Esophagus muscularis mucosa (tissue), 4 donors: ENCODE measurements at places on chromosomes 2 and 18. TPM values are rescaled to one million over a fixed set of nuclear protein-coding genes. Genes with fewer than 3 reads are reported as not detected.

DNA sequence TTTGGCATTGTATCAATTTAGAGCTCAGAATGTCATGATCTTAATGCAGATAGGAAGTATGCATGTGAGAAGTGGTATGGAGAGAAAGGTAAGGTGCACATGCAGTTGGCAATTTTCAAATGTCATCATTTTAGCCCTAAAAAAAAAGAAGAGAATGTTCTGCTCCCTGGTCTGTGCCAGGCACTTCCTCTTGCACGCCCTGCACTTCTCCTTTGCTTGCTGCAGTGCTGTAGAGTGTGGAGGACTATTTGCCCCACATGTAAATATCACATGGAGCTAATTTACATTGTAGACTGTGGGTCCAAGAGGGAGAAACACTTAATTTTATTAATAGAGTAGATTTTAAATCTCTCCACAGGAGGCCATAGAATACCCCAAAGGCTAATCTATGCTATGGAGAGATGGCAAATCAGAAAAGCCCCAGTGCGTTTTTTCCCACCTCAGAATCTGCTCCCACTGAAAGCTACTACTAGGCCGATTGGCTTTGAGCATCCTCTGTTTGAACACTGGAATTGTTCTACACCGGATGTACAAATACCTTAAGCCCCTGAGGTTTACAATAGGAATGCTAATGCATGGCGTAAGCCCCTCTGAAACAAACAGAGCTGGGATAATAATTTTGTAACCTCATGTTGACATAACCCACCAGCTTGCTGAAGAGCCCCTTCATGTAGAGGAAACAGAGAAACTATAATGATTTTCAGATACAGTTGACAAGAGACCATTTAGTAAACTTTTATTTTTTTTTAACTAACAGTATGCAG lies 137.2 kb upstream of the KLHL14 start:
- no peaks in the 10 kb centered on the region for H3K36me3 ChIP-seq
- H3K27me3 ChIP-seq = no peaks in the 10 kb centered on the region
- peak; percentile 29 for DNase-seq
- H3K4me1 ChIP-seq = no peaks in the 10 kb centered on the region

DNA sequence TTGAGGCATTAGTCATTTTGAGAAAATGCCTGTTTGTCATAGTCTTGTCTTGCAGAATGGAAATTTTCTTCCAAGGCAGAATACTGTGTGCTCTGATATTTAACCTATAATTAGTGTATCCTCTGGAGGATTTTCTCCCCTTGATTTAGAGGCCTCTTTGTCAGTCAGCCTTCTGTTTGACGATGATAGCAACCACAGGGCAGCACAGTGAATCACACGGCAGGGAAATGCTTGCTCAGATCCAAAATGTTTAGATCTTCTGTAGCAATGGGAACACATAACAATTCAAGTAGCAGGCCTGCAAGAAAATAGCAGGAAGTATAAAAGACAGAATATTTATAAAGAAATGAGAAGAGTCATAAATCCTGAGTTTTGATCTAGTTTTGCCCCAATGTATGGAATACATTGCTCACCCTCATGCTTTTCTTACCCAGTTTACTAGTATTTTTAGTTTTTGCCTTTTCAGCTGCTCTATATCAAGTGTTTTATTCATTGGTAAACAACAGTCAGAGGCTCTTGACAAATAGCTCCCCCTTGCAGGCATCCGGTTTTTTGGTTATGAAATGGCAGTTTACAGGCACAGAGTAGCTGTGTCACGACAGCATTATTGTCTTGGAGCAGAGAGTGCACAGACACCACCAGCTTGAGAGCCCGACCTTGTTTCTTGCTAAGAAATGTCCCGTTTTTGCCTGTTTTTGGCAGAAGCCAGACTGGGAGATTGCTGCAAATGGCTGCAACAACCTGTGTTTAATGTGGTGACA lies 185.1 kb downstream of the MYO3B start:
- no peak overlapping the region for H3K27ac ChIP-seq
- no peaks in the 10 kb centered on the region for H3K4me1 ChIP-seq
- H3K36me3 ChIP-seq = no peaks in the 10 kb centered on the region
- H3K4me3 ChIP-seq = no peak overlapping the region

DNA sequence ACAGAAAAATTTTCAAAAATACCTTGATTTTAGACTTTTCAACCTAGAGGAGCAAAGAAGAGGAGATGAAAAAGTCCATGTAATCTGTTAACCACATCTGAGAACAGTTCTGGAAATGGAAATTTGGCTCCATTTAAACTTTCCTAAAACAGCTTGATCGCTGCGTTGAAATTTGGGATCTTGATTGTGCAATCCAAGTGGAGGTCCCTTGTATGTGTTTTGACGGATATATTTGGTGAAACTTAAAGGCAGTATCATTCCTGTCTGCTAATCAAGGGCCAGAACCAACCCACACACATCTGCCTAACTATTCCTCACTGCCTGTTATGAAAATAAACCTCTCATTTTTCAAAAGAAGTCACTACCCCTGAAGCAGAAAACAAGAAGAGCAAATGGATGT lies 46.6 kb downstream of the SPATS2L start:
- H3K4me3 ChIP-seq = no peak overlapping the region
- no peak for DNase-seq
- no peaks in the 10 kb centered on the region for H3K36me3 ChIP-seq
- peaks cover 33% of the 10 kb centered on the region for H3K4me1 ChIP-seq

- H3K27me3 ChIP-seq = no peaks in the 10 kb centered on the region
- H3K27ac ChIP-seq = no peak overlapping the region
- H3K36me3 ChIP-seq = no peaks in the 10 kb centered on the region
- no peaks in the 10 kb centered on the region for H3K4me1 ChIP-seq
- H3K4me3 ChIP-seq = no peak overlapping the region
Measured at GRCh38 chr2:153917570-153917969, 45.8 kb downstream of the GALNT13 start.

- no peak overlapping the region for H3K4me3 ChIP-seq
- H3K4me1 ChIP-seq = peaks cover 6% of the 10 kb centered on the region
- no peaks in the 10 kb centered on the region for H3K27me3 ChIP-seq
Measured at GRCh38 chr2:24863641-24864040, 56.4 kb downstream of the ADCY3 start.

DNA sequence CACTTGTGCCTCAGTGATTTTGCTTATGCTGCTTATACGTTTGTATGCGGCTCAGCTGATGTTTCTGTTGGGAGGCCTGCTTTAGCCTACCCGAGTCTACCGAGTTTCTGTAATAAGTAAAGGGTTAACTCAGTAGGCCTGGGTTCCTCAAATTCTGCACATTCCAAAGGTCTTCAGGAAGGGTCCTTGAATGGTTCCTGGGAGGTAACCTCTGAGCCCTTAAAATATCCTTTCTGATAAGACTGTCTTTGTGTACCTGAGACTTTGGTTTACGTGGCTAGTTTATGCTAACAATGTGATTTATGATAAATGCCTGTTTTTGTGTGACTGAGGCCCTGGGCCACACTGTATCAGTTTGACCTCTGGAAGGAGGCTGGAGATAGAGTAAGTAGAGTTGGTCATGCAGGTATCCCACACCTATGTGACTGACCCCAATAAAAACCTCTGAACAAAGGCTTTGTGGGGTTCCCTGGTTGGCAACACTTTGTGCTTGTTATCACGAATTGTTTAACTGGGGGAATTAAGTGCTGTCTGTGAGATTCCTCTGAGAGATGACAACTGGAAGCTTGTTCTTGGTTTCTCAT lies 18.9 kb upstream of the PNPT1 start:
- no peak for DNase-seq
- H3K4me1 ChIP-seq = no peaks in the 10 kb centered on the region
- no peaks in the 10 kb centered on the region for H3K36me3 ChIP-seq
- H3K27me3 ChIP-seq = no peaks in the 10 kb centered on the region

- H3K27me3 ChIP-seq = peaks cover 28% of the 10 kb centered on the region
- DNase-seq = no peak
- no peak overlapping the region for H3K4me3 ChIP-seq
- H3K36me3 ChIP-seq = no peaks in the 10 kb centered on the region
- H3K27ac ChIP-seq = no peak overlapping the region
- peaks cover 8% of the 10 kb centered on the region for H3K4me1 ChIP-seq
Measured at GRCh38 chr18:47485221-47485797, 233.8 kb upstream of the SKOR2 start.

DNA sequence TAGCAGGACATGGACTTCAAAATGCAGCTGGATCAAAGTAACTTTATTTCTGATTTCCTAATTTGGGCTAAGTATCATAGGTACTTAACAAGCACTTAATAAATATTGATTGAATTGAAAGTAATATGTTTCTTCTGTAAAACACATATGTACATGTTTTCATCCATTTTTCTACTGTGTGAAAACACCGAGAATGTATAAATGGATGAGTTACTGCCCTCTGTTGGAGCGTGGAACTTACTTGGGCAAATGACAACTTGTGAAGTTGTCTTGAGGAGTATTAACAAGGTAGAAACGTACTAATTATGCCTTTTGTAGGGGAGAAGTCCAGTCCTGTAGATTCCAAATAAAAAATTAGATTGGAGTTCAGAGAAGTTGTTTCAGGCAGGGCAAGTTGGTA lies 87.2 kb downstream of the PHLPP1 start:
- H3K27me3 ChIP-seq = no peaks in the 10 kb centered on the region
- H3K36me3 ChIP-seq = no peaks in the 10 kb centered on the region
- no peak overlapping the region for H3K27ac ChIP-seq
- no peak for DNase-seq
- H3K4me1 ChIP-seq = peaks cover 27% of the 10 kb centered on the region

DNA sequence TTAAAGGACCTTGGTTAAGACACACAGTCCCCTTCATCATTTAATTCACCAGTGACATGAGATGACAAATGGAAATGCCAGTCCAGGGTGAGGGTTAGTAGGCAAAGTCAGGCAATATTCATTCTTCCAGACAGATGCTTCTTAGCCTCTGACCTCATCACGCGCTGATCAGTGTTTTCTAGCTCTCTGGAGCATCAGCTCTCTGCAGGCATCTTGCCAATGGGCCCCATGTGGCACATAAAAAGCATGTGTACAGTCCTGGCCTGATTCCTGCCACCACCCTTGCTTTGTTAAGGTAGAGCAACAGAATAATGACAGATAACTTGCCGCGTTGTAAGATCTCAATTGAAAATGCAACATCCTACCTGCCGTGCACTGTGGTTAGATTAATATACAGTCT lies 20.3 kb upstream of the NPAS2 start:
- H3K4me3 ChIP-seq = no peak overlapping the region
- no peaks in the 10 kb centered on the region for H3K27me3 ChIP-seq
- H3K27ac ChIP-seq = no peak overlapping the region
- H3K36me3 ChIP-seq = no peaks in the 10 kb centered on the region

DNA sequence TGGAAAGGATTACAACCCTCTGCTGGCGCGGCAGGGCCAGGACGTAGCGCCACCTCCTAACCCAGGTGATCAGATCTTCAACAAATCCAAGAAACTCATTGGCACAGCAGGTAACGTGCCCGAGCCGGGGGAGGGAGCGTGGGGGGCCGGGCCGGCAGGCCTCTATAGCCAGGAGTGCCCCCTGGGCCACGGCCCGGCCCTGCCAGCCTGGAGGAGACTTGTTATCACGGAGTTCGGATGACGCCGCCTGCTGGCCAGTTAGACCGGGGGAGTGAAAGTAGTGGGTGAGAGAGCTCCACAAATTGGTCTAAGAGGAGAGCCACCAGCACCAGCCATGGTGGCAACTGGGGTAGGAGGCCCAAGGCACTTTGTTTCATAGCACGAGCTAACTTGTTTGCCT lies 8.6 kb upstream of the TMEM214 start:
- H3K27ac ChIP-seq = no peak overlapping the region
- H3K27me3 ChIP-seq = no peaks in the 10 kb centered on the region
- no peak overlapping the region for H3K4me3 ChIP-seq
- peaks cover 67% of the 10 kb centered on the region for H3K36me3 ChIP-seq
- no peak for DNase-seq
- peaks cover 9% of the 10 kb centered on the region for H3K4me1 ChIP-seq

DNA sequence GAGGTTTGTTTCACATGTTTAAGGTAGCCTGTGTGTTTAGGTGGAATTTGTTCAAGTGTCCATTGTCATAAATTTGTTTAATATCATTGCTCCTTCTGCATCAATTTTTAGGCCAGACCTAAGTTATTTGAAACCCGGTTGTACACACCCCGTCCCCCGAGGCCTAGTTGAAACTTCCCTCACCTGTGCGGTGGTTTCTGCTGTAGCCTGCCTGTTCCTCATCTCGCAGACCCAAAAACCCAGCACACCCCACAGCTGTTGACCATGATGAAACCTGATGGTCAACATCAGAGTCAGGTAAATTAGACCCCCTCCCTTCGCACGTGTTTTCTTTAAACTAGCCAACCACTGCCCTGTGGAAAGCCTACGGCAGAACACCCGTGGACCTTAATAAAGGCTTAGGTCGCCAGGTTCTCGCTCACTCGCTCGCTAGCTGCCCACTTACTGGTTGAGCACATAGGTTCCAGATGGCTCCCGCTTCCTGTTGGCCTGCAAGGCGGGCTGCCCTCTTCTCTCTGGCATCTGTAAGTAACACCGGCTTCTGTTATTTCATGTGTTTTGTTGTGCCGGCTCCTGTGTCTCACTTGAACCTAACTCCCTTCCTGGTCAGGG lies 64.4 kb downstream of the EML6 start:
- no peak overlapping the region for H3K27ac ChIP-seq
- H3K4me1 ChIP-seq = no peaks in the 10 kb centered on the region
- no peaks in the 10 kb centered on the region for H3K27me3 ChIP-seq
- no peaks in the 10 kb centered on the region for H3K36me3 ChIP-seq

- no peak for DNase-seq
- no peaks in the 10 kb centered on the region for H3K4me1 ChIP-seq
- no peaks in the 10 kb centered on the region for H3K36me3 ChIP-seq
- no peak overlapping the region for H3K27ac ChIP-seq
- H3K27me3 ChIP-seq = no peaks in the 10 kb centered on the region
- no peak overlapping the region for H3K4me3 ChIP-seq
Measured at GRCh38 chr2:38264396-38265221, 112.5 kb downstream of the ATL2 start.

GRCh38 chr2:188909036-188909435 lies 65.1 kb upstream of the COL3A1 start:
- no peaks in the 10 kb centered on the region for H3K36me3 ChIP-seq
- no peak overlapping the region for H3K27ac ChIP-seq
- DNase-seq = no peak
- no peaks in the 10 kb centered on the region for H3K4me1 ChIP-seq

The KCNS3 gene
- total RNA-seq = 28.8 TPM

The MIB1 gene
- 55.3 TPM for total RNA-seq

The HOXD9 gene
- total RNA-seq = 0.83 TPM

The ID2 gene
- 167 TPM for total RNA-seq

The KATNAL2 gene
- total RNA-seq = 0.50 TPM

The SIGLEC15 gene
- not detected for total RNA-seq

The PLA2R1 gene
- total RNA-seq = 6.4 TPM

The RUFY4 gene
- total RNA-seq = not detected

The HRH4 gene
- not detected for total RNA-seq

The LNPK gene
- 15.8 TPM for total RNA-seq

The ALK gene
- total RNA-seq = 0.83 TPM

The OTX1 gene
- total RNA-seq = not detected
